ENCODE measurements at places on chromosomes 1 and 21.

- no peak for DNase-seq
Measured at GRCh38 chr1:198700016-198700392, 61.2 kb downstream of the PTPRC start.

DNA sequence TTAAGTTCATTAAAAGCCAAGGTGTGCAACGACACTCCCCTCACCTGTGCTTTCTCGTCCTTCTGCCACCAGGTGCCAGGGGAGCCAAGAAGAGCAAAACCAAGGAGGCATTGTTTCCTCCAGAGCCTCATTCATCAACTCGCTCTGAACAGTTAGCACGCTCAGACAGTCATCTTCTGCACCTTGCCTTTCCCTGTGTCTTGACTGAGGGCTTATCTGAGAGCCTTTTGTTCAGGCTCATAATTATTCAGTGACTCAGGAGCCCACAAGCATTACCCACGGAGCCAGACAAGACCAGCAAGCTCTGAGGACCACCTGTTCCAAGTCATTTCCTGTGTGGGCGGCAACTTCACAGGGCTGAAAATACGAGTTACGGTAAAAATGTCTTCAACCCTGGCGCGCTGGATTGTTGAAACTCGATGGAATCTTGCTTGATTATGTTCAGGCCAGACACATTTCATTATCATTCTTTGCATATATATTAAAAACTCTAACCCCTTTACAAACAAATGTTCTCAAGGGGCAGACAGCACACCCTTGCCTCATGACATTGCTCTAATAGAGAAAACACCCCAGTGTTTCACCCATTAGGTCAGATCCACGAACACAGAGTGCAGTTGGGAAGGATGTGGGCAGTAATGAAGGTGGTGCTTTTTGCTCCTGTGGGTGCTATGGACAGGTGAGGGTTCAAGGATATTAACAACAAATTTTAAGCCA lies 89.7 kb upstream of the RUNX1 start:
- DNase-seq, result no peak

GRCh38 chr1:182206626-182207239 lies 145.2 kb upstream of the ZNF648 start:
- DNase-seq, result no peak

DNA sequence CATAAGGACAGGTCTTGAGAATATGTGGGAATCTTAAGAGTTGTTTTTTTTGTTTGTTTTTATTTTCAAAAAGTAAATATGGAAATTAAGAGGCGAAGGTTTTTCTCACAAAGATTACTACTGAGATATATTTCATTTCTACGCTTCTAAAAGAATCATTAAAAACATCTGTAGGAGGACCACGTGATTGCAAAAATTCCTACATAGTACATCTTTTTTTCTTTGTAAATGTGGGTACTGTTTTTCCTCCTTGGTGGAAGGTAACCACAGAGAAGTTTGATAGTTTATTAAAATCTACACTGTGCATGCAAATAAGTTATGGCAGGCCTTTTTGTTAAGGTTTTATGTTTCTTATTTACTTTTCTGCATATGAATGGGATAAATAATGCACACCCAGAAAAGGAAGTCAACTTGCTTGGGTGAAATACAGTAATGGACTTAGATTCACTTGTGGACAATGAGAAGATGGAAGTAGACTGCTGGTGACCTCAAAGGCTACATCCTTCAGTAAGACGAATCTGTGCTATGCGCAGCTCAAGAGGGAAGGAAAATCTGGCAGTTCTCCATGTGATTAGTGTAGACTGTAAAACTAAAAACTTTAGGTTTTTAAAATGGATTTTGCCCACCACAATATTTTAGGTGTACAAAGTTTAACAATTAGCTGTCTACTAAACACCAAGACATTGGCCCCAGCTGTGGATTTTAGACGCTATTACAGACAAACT lies 2.0 kb downstream of the AK5 start:
- no peak for DNase-seq

DNA sequence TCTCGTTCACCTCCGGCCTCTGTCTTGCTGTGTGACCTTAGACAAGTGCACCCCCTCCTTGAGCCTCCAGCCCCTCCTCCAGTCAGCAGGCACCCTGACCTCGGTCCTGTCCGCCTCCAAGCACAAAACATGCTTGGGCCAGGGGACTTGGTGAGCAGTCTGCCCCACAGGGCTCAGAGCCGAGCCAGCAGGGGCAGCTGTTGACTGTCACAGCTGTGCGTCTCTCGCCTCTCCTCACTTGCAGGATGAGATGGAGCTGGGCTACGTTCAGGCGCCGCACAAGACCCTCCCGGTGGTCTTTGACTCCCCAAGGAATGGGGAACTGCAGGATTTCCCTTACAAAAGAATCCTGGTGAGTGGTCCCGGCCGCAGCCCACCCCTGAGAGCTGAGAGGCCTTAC lies 24.2 kb downstream of the PADI3 start:
- DNase-seq, result no peak

DNA sequence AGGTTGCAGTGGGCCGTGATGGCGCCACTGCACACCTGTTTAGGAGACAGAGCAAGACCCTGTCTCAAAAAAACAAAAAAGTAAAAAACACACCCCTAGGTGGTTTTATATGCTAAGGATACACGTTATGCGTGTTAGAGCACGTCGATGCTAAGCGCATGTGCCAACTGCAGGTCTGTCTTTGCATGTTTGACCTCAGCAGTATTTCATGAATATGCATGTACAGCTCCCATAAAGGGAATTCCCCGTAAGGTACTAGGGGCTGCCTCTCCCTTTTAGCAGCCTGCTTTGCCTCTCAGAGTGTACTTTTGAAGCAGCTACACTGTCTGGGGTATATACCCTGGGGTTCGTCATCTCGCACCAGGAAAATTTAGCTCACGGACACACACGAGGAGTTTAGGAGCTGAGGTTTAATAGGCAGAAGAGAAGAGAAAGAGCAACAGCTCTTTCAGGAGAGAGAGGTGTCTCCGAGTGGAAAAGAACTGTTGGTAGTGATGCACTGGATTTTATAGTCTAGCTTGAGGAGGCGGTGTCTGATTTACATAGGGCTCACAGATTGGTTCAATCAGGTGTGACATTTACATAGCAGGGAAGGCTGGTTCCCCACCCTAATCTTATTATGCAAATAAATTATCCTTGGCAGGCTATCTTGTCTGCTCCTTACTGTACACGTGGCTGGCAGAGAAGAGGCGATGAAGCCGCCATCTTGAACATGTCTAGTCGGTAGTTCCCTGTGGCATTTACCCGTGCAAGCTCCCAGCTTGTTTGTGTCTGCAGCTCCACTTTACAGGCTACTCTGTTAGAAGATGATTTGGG lies 4.2 kb upstream of the OTUD3 start:
- DNase-seq, result peak; percentile 84

DNA sequence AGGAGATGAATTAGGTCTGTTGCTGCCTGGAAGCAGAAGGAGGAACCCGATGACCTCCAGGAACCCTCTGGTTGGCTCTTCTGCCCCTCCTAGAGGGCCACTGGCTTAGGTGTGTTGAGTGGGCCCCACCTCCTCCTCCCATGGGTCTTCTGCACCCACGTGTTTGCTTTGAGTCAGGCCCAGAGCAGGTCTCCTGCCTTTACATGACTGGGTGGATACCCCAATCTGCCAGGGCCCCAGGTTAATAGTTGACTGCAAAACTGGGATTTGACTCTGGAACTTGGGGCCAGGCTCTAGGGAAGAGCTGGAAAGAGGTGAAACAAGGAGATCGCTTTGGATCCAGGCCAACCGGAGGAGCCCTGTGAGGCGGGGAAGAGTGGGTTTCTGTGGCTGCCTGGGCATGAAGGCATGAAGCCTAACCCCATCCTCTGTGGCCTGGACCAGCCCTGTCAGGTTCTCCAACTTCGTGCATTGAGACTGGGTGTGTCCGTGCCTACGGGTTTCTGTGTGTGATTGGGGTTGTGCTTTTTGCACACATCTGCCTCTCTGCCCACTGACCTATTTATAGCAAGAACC lies 7.8 kb upstream of the LAD1 start:
- no peak for DNase-seq

DNA sequence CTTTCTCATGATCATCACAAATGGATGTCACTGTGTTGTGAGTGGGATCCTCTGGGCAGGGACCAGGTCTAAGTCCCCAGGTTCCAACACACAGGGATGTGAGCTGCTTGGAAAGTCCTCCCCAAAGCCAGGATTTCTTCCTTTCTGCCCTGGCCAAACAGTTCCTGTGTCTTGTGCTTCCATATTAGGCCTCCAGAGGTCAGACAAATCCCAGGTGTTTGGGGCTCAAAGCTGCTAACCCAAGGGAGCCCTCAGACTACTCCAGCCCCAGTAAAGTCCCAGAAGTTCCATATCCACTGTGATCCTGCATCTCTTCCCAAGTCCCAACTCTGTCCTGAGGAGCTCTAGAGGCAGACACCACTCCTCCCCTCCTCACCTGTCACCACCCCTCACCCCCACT lies 27.7 kb upstream of the MAGOH start:
- no peak for DNase-seq

- DNase-seq, result no peak
Measured at GRCh38 chr21:38847556-38847955, 41.8 kb downstream of the ETS2 start.

GRCh38 chr1:5423109-5423508 lies 569.1 kb downstream of the NPHP4 start:
- peak; percentile 51 for DNase-seq

DNA sequence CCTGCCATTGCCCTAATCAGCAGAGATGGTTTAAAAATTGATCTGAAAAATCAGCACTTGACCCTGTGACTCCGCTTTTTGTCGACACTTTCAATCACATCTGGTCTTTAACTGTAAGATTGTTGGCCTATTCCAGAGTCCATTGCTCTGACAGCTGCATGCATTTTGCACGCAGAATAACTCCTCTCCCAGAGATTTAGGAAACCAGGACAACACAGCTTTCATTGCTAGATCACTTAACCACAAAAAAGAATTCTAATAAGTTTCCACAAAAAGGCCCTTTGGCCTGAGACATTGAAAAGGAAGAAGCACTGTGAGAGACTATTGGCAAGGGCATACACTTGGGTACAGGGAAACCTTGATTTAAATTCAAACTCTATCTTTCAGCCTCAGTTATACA lies 373.1 kb downstream of the TGFB2 start:
- DNase-seq, result no peak

GRCh38 chr1:181784039-181784683 lies 277.4 kb downstream of the ZNF648 start:
- no peak for DNase-seq

All from SK-N-DZ (cell line).